ENCODE measurements at places on chromosomes 2 and 18.

GRCh38 chr2:241627675-241628074 lies 9.3 kb downstream of the THAP4 start:
- DNase-seq = no peak

GRCh38 chr2:144801766-144802165 lies 281.8 kb upstream of the ZEB2 start:
- DNase-seq = no peak

- no peak for DNase-seq
Measured at GRCh38 chr2:230692760-230693159, 19.9 kb upstream of the CAB39 start.

GRCh38 chr2:198595721-198596120 lies 791.3 kb downstream of the PLCL1 start:
- DNase-seq = no peak

DNA sequence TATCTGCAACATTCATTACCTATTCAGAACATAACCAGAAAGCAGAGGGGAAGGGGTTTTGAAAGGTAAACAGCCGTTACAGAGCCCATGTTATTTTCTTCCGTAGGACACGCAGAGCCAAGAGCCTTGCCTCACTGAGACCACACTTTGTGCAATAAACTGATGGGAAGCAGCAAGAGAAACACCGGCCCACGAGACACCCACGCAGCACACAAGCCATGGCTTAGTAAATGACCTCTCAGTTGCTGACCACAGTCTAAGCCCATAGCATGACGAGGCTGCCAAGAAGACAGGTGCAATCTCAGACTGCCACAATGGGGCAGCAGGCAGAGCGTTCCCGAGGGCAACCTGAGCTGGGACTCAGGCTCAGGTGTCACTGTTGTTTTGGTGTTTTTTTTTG lies 59.6 kb downstream of the CABYR start:
- peak; percentile 37 for DNase-seq
